ENCODE measurements at places on chromosomes 7 and 10.

GRCh38 chr7:101964680-101965452 lies 147.4 kb downstream of the CUX1 start:
- no peak for DNase-seq

DNA sequence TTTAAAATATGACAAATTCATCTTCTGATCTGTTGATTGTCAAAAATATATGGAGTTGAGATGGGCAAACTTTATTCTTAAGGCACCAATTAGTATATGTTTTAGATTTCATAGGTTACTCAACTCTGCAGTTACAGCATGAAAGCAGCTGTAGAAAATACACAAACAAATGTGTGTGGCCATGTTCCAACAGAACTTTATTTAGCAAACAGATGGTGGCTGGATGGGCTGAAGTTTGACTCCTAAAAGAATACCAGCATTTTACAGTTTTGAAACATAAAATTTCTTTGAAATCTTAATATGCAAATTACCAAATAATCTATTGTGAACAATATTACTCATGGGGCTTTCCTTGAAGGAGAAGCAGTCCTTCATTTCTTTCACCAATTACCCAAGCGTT lies 1206.0 kb upstream of the LRRTM3 start:
- no peak for DNase-seq

GRCh38 chr10:99143011-99143410 lies 92.6 kb downstream of the HPSE2 start:
- DNase-seq: no peak

DNA sequence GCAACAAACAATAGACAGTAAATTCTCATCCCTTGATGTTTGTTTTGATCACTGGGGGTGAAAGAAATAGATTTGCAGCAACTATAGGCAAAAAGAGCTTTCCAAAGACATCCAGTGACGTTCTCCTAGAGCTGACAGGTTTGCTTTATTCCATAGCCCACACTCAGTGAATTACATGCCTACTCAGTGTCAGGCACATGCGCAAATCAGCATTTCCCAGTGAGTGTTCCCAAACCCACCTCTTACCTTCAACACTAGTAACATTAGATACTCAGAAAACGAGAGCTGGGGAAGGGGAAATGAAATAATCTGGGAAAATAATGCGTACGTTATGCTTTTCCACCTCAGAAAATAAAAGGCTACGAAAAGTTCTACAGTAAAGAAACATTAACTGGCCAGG lies 144.1 kb downstream of the CPEB3 start:
- DNase-seq: no peak

DNA sequence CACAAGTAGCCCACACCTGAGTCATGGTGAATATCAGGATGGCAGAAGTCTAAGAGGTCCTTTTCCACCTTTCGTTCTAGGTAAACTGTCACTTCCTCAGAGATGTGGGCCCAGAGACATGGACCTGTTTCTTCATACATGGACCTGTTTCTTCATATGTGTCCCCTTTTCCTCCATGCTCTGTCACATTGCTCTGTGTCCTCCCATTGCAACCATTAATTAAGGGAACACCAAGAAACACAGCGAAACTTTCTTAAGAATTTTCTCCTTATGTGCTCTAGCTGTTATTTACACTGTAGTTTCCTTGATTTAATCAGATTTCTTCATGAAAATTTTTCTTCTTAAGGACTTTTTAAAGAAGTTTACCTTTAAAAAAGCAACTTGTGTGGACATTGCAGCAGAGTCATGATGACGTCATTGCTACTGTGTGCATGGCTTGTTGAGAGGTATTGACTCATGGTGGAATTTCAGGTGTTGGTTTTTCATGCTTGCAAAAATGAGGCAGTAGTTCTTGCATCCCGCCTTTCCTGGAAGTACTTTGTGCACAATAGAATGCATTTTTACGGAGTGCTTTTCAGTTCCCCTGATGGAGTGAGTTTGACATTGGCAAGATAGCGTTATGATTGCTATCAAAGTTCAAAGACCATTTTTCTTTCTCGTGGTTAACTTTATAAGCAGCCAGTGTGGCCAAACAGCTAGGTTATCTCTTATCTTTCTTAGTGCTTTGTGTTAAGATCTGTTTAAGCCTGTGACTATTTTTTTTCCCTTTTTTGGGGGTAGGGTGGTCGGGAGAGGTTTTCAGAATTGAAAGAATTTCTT lies 37.7 kb downstream of the CFAP58 start:
- no peak for DNase-seq

Data from suppressor macrophage (primary cell).